Colonic mucosa (tissue), 4 donors: ENCODE measurements at places on chromosomes 1 and 21. TPM values are rescaled to one million over a fixed set of nuclear protein-coding genes. Genes with fewer than 3 reads are reported as not detected.
A peak's percentile ranks its signal among the peaks of the same experiment; 100 is the strongest.

- no peak for DNase-seq
These were observed 26.1 kb downstream of the CD58 start for GRCh38 chr1:116544588-116545358.

GRCh38 chr1:147292631-147293251 lies 50.3 kb downstream of the CHD1L start:
- DNase-seq = no peak

DNA sequence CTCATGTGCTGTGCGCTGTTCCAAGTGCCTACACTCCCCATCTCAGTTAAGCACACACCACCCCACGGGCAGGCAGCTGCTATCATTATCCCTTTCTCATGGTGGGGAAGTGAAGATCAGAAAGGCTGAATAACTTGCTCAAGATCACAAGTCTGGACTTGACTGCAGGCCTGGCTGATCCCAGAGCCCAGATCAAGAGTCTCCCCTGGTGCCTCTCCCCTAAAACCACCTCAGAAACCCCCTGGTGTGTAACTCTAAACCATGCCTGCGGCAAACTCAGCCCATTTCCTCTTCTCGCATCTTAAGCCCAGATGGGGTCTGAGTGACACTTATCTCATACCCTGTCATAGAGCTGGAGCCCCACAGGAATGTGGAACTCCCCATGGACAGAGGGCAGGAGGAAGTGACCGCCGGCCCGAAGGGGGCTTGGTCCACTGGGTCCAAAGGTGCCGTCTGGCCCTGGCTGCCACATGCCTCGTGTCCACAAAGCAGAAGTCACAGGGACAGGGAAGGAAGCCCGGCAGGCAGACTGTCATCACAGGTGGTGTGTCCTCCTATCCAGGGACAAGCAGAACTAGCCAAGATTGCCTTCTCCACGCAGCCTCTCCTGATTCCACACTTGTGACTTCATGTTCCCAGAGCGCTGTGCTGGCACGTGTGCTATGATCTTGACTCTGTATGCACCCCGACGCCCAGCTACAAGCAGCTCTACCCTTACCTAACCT lies 92.1 kb downstream of the SYF2 start:
- DNase-seq = no peak

DNA sequence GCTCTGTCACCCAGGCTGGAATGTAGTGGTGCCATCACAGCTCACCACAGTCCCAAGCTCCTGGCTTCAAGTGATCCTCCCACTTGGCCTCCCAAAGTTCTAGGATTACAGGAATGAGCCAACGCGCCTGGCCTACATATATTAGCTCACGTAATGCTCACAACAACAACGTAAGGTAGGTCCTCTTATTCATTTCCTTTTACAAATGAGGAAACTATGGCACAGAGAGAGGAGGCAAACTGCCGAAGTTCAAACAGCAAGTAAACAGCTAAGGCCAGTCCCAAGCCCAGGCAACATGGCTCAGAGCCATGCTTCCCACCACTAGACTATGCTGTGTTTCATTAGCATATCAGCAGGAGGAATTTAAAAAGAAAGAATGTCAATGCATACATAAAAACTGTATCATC lies 284.4 kb downstream of the VAV3 start:
- peak; percentile 64 for DNase-seq

GRCh38 chr1:149931212-149931790 lies 3.7 kb upstream of the SF3B4 start:
- no peak for DNase-seq

- no peak for DNase-seq
These were observed 358.8 kb downstream of the DPYD start for GRCh38 chr1:97562081-97562480.

- no peak for DNase-seq
These were observed 1.0 kb downstream of the DDAH1 start for GRCh38 chr1:85463731-85464496.

- no peak for DNase-seq
These were observed 461.2 kb upstream of the RUNX1 start for GRCh38 chr21:35510294-35510693.

- no peak for DNase-seq
These were observed 6.7 kb upstream of the TXLNA start for GRCh38 chr1:32172621-32173245.

- DNase-seq = peak; percentile 34
These were observed 133.2 kb upstream of the BARHL2 start for GRCh38 chr1:90850181-90850897.

DNA sequence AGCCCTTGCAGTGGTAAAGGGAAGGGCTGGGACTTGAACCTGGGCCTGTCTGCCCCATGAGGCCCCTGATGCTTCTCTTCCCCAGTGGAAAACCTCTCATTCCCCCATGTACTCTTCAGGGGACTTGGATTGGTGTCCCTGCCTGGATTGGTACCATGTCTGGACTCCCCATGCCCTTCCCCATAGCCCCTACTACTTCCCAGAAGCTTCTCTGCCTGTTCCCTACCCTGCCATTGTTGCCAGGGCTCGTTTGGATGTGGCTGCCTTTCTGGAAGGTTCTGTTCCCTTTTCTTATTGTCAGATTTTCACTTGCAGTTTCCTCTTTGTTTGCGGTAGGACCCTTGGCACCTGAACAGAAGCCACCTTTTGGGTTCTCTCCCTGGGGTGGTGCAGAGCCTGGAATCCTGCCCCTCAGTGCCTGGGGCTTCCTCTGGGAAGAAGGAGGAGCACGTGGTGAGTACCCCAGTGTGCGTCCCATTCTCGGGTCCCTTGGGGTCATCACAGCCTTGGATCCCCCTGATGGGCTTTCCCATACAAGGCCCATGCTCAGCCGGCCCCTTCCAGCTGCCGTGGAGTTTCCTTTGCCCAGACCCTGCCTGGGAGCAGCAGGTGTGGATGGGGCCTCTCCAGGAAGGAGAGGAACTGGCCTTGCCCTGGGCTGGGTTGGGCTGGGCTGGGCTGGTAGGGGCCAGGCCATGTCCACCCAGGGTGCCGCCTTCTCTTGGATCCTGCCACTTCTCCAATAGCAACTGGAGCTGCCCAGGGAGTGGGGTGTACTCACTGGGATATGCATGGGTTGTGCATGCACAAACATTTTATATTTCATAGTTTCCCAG lies 281.1 kb downstream of the PTPRU start:
- DNase-seq = no peak

DNA sequence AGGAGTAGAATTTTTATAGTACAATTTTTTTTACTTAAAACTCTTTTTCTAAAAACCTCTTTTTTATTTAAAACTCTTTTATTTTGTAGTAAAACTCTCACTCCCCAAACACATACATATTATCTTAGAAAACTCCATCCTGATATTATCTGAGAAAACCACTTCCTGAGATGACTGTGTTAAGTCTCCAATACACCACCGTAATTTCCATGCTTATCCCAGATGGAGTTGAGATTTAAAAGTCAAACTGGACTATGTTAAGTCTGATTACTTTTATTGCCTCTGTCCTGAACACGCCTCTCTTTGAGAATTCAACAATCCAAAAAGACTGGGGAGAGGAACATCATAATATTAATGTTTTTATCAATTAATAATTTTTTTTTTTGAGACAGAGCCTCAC lies 3.7 kb downstream of the SEC16B start:
- no peak for DNase-seq

DNA sequence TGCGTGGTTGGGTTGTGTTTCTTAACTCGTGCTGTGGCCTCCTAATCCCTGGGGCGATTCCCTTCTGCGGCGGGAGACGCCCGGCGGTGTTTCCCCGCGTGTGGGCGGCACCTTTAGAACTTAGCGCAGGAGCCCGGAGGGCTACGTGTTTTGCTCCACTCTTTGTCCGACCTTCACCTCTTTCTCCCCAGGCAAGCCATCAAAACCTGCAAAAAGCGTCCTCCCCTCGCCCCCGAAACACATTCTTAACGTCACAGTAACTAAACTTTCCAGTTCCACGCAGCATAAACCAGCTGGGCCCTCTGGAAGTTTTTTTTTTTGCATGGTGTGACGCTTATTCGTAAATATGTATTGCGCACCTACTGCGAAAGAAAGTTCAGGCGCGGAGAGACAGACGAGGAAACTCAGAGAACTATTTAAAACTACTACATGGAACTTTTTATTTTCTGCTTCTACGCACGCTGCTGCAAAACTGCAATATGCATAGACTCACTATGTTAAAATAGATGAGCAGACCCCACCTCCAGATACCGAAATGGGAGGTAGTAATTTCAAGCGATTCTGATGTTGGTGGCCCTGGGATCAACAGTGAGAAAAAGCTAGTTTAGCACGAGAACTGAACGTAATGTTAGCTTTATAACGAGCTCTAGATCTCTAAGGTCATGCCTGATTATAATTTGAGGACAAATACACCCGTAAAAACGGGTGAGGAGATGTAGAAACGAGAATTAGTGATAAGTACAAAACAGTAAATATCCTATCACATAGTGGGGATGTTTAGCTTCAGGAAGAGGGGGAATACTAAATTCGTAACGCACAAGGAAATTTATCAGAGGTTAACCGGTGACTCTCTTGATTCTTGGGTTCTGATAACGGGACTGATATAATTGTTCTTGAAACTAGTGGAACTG lies 920 bp downstream of the MTR start:
- DNase-seq = peak; percentile 55

DNA sequence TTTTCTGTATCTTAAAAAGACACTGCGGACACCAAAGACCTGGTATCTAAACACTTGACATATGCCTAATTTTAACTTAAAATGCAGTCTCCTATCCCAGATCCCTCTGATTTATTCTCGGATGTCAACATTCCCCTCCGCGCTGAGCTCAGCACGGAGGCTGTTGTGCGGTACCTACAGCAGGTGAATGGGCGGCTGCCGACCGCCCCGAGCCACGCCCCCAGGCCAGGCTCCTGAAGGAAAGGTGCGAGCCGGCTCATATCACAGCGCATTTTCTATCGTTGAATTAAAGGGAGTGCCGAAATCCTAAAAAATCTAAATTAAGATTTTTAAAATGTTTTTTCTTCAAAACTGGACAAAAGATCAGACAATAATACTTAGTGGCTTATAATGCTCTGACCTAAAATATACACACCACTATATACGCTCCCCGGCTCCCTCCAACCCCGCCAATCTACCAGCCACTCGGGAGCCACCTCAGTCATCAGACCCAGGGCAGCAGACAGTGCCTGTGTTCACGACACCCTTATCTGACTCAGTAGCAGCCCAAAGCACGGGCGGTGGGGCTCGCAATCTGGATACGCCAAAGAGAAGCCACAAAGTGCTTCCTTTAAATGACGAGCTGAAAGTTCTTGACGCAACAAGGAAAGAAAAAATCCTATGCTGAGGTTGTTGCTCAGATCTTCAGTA lies 4.1 kb downstream of the WRAP73 start:
- DNase-seq = no peak

- DNase-seq = no peak
These were observed 51.7 kb downstream of the LRRC8D start for GRCh38 chr1:89872567-89872966.

DNA sequence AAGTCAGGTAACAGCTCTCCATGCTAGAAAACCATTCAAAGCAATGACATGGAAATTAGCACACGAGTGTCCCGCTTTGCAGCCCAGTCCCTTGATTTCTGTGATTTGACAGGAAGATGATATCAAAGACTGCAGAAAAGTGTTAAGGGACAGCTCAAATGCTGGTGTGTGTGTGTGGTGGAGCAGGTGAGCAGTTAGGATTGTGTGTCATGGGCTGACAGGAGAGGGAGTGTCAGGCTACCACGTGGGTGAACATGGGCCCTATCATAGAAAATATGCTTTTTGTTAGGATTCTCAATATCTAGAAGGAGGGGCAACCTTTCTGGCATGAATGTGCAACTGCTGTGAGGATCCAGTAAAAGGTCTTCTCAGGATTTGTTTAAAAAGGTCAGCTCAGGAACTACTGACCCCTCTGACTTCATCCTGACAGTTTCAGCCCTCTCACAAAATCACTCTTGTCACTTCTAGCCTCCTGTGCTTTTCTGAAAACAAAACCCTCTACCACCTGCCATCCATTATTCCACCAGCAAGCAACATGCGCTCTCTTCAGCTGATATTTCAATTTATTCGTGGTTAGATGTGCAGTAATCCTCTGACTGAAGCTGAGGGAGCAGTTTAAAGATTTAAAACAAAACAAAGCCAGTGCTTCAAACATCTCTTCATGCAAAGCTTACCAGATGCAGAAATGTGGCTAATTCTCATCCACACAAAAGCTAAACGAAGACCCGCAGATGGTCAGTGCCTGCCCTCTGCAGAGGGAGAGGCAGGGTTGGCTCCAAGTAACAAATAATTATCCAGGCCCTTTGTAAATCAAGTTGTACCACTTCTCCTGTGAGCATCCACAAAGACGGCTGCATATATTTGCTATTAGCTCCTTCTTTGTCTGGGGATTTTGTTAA lies 397.9 kb downstream of the PTBP2 start:
- DNase-seq = no peak

- DNase-seq = no peak
These were observed 3.7 kb upstream of the SLC2A5 start for GRCh38 chr1:9073143-9073542.

- no peak for DNase-seq
These were observed 379.8 kb upstream of the RUNX1 start for GRCh38 chr21:35428937-35429336.

DNA sequence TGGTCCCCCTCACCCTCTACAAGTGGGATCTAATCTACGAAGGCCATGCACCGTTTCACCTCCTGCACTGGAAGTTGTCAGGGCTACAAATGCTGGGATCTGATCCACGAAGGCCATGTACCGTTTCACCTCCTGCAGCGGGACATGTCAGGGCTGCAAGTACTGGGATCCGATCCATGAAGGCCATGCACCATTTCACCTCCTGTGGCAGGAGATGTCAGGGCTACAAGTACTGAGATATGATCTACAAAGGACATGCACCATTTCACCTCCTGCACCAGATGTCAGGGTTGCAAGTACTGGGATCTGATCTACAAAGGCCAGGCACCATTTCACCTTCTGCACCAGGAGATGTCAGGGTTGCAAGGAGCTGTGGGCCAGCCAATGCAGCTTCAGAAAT lies 7.0 kb downstream of the ALDH4A1 start:
- no peak for DNase-seq

DNA sequence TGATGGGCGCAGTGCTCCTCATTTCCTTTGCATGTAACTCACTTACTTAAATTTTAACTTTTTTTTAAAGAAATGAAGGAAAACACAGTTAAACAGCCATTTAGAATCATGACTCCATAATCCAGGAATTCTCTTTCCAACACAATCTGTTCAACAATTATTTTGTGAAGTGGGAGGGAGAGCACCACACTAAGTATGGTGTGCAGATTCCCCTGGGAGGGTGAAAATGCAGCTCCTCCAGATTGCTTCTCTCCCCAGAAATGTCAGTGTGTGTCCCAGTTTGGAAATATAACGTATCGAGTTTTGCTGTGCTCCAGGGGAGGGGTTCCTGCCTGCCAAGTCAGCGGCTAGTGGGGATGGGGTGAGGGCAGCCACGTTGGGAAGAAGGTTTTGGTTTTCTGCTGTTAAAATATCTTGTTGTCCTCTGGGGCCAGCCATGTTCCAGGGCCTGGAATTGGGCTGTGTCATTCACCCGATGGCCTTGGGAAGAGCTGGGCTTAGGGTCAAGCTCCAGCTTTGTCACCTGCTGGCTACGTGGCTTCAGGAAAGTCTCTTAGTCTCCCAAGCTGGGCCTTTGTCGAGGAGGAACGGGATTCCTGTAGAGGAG lies 17.3 kb upstream of the DISP3 start:
- DNase-seq = no peak

GRCh38 chr1:166944186-166944967 lies 31.0 kb downstream of the ILDR2 start:
- no peak for DNase-seq

The FMOD gene
- 38.6 TPM for total RNA-seq

The WDR64 gene
- total RNA-seq = not detected

The RIMS3 gene
- 9.5 TPM for total RNA-seq

The OR2T29 gene
- not detected for total RNA-seq

The CFHR4 gene
- total RNA-seq = not detected

The TNFAIP8L2 gene
- total RNA-seq = 1.2 TPM

The MSH4 gene
- total RNA-seq = 0.16 TPM

The AQP10 gene
- not detected for total RNA-seq

The IL12RB2 gene
- 0.62 TPM for total RNA-seq
